Mesendoderm (in vitro differentiated cells): ENCODE measurements at places on chromosomes 6 and 20.

GRCh38 chr6:3384241-3385143, 72.4 kb downstream of the SLC22A23 start:
- H3K4me1 ChIP-seq: no peaks in the 10 kb centered on the region
- H3K27me3 ChIP-seq: no peaks in the 10 kb centered on the region
- DNase-seq: no peak
- H3K4me3 ChIP-seq: no peak overlapping the region
- H3K27ac ChIP-seq: no peak overlapping the region

DNA sequence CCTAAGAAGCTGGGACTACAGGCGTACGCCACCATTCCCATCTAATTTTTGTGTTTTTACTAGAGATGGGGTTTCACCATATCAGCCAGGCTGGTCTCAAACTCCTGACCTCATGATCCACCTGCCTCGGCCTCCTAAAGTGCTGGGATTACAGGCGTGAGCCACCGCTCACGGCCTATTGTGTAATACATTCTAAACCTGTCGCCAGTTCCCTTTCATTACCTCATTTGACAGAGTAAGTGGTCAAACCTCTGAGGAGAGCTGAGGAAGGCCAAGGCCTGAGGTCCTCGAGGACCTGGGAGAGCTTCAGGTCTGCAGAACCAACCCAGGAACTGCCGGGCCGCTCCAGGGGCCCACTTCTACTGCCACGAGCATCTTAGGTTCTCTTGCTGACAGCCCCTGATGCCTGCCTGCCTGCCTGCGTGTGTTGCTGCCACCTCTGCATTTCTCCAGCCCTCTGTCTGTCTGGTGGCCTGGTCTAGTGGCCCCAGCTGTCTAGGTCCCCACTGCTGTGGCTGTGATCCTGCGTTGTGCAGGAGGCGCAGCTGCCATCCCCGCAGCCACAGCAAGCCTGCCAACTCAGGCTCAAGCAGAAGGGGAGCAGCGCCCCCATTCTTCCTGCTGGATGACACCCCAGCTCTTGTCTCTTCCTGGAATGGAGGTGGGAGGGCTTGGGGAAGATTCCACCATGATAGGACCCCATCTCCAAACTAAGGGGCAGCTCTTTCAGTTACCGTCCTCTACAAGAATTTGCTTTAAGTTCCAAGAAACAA, 45.3 kb downstream of the PRR18 start:
- no peaks in the 10 kb centered on the region for H3K27me3 ChIP-seq
- H3K4me1 ChIP-seq: no peaks in the 10 kb centered on the region
- DNase-seq: no peak
- H3K4me3 ChIP-seq: no peak overlapping the region

GRCh38 chr20:63056236-63057170, 49.7 kb upstream of the BHLHE23 start:
- no peaks in the 10 kb centered on the region for H3K4me1 ChIP-seq
- H3K27ac ChIP-seq: no peak overlapping the region
- no peaks in the 10 kb centered on the region for H3K36me3 ChIP-seq
- peak; percentile 80 for DNase-seq
- H3K27me3 ChIP-seq: no peaks in the 10 kb centered on the region
- H3K4me3 ChIP-seq: no peak overlapping the region

GRCh38 chr6:122612838-122613237, 2.6 kb downstream of the PKIB start:
- H3K27ac ChIP-seq: no peak overlapping the region
- peaks cover 3% of the 10 kb centered on the region for H3K4me1 ChIP-seq
- no peaks in the 10 kb centered on the region for H3K36me3 ChIP-seq
- no peak for DNase-seq
- no peaks in the 10 kb centered on the region for H3K27me3 ChIP-seq

DNA sequence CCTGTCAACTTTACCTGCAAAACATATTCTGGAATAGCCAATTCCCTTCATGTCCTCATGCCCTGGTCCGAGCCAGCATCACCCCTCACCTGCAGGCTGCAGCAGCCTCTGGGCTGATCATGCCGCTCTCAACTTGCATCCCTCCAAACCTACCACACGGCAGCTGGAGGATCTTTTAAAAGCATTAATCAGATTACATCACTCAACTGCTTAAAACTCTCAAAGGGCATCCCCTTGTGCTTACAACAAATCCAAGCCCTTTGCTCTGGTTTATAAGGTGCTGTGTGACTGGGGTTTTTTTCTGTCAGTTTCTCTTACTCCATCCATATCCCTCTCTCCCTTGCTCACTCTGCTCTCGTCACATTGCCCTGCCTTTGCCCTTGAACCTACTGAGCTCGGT, 24.0 kb downstream of the CD40 start:
- DNase-seq: no peak
- no peaks in the 10 kb centered on the region for H3K36me3 ChIP-seq
- H3K27me3 ChIP-seq: no peaks in the 10 kb centered on the region
- H3K4me1 ChIP-seq: no peaks in the 10 kb centered on the region
- H3K27ac ChIP-seq: no peak overlapping the region
